AG08395 (cell line): ENCODE measurements at places on chromosomes 13 and 19.
A peak's percentile ranks its signal among the peaks of the same experiment; 100 is the strongest.

GRCh38 chr19:10911579-10912363, 16.7 kb downstream of the YIPF2 start:
- DNase-seq: no peak

GRCh38 chr13:90055121-90055520, 1292.4 kb upstream of the MIR17HG start:
- DNase-seq: no peak

- DNase-seq: no peak
Measured at GRCh38 chr13:85277748-85278147, 521.5 kb downstream of the SLITRK6 start.

DNA sequence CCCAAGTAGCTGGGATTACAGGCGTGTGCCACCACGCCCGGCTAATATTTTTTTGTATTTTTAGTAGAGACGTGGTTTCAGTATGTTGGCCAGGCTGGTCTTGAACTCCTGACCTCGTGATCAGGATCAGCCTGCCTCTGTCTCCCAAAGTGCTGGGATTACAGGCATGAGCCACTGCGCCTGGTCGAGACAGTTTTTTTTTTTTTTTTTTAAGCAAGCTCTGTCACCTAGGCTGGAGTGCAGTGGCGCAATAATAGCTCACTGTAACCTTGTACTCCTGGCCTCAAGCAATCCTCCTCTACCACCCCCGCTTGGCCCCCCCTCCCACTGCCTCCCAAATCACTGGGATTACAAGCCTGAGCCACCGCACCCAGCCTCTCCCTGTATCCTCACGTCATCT, 6.4 kb upstream of the MAP2K7 start:
- DNase-seq: no peak

DNA sequence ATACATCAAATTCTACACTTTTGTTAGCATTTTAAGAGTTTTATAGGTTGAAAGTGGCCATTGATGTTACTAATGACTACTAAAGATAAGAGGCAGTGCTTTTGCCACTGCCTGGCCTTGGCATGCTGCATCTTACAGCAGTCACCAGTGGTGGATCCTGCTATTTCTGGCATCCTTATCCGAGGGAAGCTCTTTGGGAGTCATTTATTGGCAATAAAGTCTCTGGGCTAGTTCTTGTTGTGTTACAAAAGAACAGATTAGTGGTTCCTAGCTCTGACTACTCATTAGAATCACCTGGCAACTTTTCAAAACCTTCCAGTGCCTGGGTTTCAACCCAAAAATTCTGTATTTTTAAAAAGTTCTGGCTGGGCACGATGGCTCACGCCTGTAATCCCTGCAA, 94.5 kb downstream of the ZMYM2 start:
- no peak for DNase-seq

DNA sequence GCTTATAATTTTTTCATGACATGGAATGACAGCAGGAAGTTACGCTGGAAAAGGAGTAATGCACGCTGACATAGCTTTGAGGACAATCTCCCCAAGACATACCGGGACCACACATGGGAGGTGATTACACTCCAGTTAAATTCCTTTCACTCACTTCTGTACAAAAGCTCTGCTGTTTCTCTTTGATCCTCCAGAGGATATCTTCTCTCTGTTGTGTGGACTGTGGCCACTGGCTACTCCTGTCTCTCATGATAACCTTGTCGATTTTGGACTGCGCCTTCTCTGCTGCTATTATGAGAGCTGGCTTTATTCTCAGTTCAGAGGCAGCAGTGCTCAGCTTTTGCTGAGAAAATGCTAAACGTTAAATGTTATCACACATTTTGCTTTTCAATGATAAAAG, 464.6 kb downstream of the FGF9 start:
- DNase-seq: no peak

GRCh38 chr13:51590971-51591627, 6.8 kb downstream of the WDFY2 start:
- peak; percentile 86 for DNase-seq

GRCh38 chr13:22024381-22024994, 353.6 kb downstream of the FGF9 start:
- no peak for DNase-seq

- DNase-seq: no peak
Measured at GRCh38 chr19:23822735-23823134, 64.0 kb upstream of the ZNF681 start.

GRCh38 chr19:11232555-11232954, 6.9 kb upstream of the ANGPTL8 start:
- DNase-seq: no peak

DNA sequence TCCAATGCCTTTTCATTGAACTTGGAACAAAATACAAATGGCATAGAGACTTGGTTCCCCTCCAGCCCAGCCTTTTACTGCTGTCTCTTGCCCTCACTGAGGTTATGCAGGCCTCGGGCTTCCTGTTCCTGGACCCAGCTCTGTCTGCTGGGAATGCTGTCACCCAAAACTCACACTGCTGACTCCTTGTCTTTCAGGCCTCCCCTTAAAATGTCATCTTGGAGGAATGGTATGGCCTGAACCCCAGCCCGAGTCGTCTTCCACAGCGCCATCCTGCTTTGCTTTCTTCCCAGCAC, 9.7 kb upstream of the ANKRD10 start:
- no peak for DNase-seq

DNA sequence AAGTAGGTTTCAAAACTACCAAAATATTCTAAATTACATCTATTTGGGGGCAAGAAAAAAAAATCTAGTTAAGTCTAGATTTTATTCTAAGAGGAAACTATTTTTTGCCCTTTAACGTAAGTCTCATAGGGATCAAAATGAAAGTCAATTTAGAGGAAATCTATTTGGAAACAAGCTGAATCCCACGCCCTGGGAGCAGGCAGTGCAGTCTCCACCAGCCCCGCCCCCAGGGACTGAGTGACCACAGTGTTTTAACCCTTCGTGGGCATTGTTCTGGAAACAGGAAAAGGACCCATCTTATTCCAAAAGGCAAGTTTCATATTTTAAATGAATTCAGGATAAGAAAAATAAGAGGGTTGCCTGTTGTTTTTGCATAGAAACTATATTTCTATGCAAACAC, 209.7 kb downstream of the SPRY2 start:
- peak; percentile 58 for DNase-seq

DNA sequence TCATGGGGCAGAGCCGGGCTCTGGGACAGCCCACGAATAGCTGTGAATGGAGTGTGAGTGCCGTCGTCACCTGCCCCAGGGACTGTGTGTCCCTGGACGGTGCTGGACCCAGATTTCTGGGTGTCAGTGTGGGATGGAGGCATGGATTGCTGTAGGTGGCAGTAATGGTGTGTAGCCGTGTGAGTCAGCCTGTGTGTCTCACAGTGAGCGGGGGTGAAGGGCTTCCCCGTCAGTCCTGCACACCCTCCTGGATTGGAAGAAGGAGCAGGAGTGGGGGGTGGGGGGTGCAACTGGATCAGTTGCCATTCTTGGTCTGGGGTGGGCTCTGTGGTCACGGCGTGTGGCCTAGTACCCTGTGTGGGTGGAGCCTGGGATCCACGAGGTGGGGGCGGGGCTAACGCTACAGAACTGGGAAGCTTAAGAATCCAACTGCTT, 6.5 kb upstream of the LTBP4 start:
- DNase-seq: peak; percentile 61

DNA sequence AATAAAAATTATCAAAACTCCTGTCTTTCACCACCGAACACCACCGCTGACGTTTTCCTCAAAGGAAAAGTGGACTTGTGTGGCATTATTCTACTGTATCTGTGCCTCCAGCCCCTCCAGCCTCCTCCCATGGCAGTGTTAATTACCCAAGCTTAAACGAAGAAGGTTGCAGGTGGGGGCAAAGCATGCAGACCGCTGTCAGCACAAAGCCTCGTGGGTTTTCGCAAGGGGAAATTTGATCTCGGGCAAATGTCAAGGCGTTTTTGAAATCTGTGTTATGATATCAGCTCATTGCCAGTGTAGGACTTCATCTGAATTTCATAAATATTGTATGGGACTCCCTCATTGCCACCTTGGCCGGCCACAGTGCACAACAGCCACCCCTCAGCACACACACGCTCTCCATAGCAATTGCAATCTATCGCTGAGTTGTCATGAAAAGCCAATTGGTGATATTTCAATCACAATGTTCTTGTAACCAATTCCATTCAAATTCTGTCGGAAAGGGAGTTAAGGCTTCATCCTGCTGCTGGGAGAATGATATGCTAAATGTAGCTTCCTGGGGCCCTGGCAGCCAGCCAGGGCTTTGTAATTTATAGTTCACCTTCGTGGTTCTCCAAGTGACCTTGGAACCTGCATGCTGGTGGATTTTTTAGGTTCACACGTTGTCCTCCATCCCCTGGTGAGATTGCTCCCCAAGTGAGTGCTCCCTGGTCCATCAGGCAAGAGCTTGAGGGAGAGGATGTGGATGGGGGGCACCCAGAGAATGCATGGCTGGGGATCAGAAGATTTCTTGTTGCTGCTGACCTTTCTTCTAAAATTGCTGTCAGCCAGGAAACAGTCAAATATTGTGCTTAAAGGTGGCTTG, 16.6 kb downstream of the CHST8 start:
- DNase-seq: no peak

DNA sequence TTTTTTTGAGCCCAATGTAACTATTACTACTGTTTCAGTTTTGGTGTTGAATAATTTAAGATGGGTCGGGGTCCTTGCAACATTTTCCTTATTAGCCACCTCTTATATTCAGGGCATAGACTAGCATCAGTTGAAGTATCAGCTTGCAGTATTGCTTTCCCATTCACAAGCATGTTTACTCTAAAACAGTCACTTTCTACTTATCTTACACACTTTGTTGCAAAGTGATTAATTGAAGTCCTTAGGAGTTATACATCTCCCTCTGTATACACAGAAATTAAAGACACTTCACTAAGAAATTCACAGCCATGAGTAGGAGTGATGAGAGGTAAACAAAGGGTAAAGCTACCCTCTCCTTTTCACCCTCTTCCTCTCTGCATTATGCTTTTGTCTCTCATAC, 27.6 kb downstream of the SLAIN1 start:
- no peak for DNase-seq

DNA sequence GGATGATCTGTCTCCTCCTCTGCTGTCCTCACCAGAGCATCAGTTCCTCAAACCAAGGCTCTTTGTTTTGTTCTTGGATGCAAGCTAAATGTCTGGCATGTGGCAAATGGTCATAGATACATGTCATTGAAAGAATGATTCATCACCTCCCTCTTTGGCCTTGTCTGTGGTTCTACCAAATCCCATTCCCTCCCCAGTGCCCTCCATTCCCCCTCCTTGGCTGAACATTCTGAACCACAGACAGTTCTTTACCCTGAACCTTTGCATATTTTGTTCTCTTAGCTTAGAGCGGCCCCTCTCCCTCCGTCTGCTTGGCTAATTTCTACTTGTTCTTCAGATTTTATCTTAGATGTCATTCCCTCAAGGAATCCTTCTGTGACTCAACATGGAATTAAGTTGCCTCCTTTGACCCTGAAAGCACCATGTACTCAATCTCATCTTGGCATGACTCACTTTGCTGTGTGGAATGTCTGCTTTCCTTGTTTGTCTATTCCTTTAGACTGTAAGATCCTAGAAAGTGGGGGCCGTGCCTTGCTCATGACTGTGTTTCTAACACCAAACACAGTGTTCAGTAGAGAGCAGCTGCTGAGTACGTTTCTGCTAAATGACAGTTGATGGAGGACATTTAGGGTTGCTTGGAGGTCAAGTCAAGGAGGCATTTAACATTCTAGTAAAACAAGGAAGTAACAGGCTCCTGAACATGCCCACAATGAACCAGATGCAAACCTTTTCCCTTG, 8.1 kb downstream of the ALOX5AP start:
- peak; percentile 96 for DNase-seq

GRCh38 chr19:45527731-45528130, 20.5 kb downstream of the VASP start:
- DNase-seq: no peak

DNA sequence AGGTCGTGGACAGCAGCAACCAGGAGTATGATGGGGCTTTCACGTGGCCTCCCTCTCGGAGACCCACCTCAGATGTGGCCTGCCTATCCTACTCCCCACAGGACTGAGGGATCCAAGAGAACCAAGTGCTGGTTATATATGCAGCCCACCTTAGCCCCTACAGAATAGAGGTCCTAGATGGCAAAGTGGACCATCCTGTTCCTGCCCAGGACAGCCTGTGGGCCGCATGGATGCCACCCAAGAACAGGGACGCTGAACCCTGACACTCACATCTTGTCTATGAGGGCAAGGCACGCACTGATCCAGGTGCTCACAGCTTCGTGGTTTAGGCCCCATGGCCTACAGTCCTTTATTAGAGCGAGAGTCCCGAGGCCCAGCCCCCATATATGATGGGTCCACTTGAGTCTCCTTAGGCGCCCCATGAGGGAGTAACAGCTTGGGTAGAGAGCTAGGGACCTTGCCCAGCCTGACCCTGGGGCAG, 1.5 kb upstream of the SLC27A5 start:
- no peak for DNase-seq

DNA sequence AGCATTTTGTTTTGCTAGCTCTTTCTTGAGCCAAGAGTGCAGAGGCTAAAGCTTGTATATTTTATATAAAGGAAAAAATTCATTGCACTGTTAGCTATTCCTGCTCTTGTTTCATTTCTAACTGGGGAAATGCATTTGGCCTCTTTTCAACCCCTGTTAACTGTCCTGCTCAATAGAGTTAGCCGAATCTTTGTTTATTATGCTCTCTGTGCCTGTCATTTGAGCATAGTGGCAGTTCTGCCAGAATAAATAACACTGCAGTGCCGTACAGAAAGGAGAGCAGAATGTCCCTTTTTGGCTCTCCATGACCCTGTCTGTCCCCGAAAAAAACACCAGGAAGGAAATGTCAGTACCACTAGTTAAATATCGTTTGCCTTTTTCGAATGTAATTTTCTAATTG, 350.8 kb downstream of the MYO16 start:
- no peak for DNase-seq

DNA sequence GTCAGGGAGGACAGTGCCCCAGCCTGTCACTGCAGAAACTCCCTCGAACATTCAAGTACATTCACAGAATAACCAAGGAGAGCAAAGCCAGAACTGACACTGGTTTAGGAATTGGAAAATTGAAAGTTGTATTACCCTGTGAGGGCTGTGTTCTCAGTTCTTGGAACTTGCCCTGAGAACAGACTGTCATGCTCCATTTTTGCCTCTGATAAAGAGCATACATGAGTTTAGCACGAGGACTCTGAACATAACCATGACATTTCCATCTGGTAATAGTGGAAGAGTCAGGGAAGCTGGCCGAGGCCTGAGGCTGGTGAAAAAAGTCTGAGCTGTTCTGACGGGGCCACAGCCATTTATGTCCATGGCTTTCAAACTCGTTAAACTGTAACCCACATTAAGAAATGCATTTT, 15.2 kb upstream of the SLC25A30 start:
- DNase-seq: no peak

GRCh38 chr13:22092791-22093560, 422.1 kb downstream of the FGF9 start:
- DNase-seq: peak; percentile 62

- no peak for DNase-seq
Measured at GRCh38 chr13:80259159-80259558, 81.8 kb downstream of the SPRY2 start.

GRCh38 chr19:35991731-35992450, 3.1 kb upstream of the SDHAF1 start:
- peak; percentile 31 for DNase-seq
